ENCODE measurements at places on chromosomes 6 and 20.

DNA sequence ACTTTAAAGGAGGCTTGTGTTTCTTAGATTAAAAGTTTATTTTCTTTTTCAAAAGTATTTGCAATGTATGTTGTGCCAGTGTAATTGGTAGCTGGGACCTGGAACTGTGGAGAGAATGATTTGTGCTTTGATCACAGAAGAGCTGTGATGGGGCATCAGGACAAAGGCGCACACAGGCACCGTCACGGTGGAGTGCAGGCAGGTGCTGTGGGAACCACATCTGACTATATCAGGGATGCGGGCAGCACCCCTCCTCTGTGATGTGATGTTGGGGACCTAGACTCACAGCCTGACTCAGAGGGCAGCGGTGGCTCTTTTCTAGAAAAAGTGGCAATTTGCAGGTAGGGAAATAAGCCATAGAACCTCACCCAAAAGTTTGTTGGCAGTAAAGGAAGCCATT is 34.5 kb downstream of the SYTL3 start:
- DNase-seq, result no peak

- no peak for DNase-seq
Measured at GRCh38 chr6:109362102-109362884, 20.0 kb downstream of the CD164 start.

- no peak for DNase-seq
Measured at GRCh38 chr6:53585208-53585900, 40.5 kb upstream of the GCLC start.

DNA sequence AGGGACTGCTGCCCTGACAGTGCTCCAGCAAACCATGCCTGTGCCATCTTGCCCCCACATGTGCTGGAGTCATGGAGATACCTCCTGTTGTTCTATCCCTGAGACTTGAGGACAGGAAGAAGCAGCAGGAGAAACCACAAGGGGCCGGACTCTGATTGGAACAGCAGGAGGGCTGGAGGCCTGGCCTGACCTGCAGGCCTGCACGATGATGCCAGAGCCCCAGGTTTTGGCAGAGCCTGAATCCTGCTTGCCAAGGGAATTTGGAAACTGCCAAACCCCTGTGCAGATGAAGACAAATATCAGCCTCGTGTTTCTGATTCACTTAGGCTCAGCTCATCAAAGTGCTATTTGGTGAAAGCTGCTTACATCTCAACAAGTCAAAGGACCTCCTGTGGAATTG is 177.6 kb downstream of the MAFB start:
- no peak for DNase-seq

- no peak for DNase-seq
Measured at GRCh38 chr6:160962835-160963623, 28.5 kb upstream of the MAP3K4 start.

- no peak for DNase-seq
Measured at GRCh38 chr6:4613795-4614194, 162.4 kb upstream of the CDYL start.

All from KBM-7 (cell line).